Activated CD4-positive, alpha-beta T cell treated with anti-CD3 and anti-CD28 coated beads for 24 hours (primary cell): ENCODE measurements at places on chromosomes 16 and 17.

GRCh38 chr16:87291944-87292343, 25.2 kb downstream of the C16orf95 start:
- DNase-seq, result no peak

DNA sequence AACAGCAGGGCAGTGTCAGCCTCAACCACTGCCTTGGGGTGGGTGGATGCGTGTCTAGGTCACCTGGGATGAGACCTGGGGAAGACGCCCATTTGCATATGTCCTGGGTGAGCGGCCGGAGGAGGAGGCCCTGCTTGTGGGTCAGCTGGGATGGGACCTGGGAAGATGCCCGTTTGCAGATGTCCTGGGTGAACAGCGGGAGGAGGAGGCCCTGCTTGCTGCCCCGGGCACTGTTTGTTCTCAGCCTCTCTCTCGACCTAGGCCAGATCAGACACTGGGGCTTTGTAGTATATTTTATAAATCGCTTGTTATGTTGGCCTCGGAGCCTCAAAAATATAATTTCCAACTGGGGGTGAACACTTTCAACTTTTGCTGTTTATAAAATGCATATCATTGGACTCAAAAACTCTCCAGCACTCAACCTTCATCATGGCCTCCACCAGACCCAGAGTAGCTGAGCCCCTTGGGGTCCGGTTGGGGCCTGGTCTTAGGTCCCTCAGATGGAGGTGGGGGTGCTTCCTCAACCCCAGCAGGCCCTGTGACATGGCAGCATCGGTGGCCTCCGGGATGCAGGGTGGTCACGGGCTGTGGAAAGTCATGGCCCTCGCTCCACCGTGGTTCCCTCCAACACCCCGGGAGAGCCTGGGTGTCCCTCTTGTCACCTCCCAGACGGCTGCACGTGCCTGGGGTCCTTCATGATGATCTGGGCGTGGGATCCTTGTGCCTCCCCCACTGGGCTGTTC, 17.3 kb downstream of the DBNDD1 start:
- DNase-seq, result no peak

- DNase-seq, result no peak
Measured at GRCh38 chr17:1239210-1239609, 31.0 kb upstream of the BHLHA9 start.

DNA sequence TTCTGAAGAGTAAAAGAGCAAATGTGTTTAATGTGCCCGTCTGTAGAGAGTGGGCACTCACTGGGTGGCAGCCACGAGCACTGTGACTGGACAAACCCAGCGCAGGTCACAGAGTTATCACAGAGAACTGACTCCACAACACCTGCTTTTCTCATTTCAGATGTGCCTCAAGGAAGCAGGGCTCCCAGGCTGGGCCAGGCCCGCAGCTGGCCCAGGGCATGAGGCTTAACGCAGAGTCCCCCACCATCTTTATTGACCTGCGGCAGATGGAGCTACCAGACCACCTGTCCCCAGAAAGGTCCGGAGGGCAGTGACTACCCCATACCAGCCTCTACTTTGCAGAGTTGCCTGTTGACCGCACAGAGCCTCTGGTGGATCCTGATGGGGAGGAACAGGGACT, 11.9 kb downstream of the DNAAF8 start:
- no peak for DNase-seq

GRCh38 chr17:72255481-72255880, 134.7 kb downstream of the SOX9 start:
- no peak for DNase-seq

DNA sequence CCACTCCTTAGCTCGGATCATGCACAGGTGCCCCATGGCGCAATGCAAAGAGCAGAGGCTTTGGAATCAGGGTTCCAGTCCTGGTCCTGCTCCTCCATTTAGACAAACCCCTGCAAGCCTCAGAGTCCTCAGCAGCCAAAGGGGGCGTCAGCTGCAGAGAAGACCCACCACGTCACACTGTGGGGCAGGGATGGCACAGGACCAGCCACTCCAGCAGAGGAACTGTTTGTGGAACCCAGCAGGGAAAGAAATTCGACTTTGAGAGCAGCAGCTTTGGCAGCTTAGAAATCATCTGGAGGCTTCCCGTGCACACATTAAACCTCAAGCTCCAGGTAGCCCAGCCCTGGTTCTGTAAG, 25.2 kb downstream of the C17orf100 start:
- DNase-seq, result no peak

GRCh38 chr16:88732172-88732960, 26.1 kb downstream of the CTU2 start:
- no peak for DNase-seq

GRCh38 chr17:46194393-46195216, 1.4 kb upstream of the KANSL1 start:
- no peak for DNase-seq
